Activated naive CD4-positive, alpha-beta T cell treated with Interleukin-2 at 50 U/mL for 16 hours (primary cell): ENCODE measurements at places on chromosomes 4 and X.

- no peak for DNase-seq
Observed at GRCh38 chrX:151397741-151398070, 700 bp downstream of the VMA21 start.

DNA sequence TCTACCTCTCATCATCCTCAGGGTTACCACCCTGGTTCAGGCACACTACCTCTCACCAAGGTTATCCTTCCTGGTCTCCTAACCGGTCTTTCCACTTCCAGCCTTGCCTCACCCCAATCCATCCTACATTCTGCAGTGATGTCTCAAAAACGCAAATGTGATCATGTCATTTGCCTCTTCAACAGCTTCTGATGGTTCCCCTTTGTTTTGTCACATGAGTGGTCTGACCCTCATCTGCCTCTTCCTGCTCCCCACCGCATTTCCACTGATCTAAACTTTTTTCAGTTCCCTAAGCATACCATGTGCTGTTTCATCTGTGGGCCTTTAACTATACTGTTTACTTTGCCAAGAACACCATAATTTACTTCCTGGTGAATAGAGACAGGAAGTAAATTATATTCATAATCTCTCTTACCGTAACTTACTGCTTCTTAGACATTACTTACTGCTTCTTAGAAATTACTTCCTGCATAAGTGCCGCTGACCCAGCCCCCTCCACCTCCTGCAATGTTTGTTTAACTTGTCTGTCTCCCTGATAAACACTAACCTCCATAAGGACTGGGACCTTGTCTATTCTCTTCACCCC lies 27.1 kb upstream of the NSUN7 start:
- no peak for DNase-seq

GRCh38 chrX:18692541-18692940 lies 14.9 kb upstream of the PPEF1 start:
- no peak for DNase-seq

DNA sequence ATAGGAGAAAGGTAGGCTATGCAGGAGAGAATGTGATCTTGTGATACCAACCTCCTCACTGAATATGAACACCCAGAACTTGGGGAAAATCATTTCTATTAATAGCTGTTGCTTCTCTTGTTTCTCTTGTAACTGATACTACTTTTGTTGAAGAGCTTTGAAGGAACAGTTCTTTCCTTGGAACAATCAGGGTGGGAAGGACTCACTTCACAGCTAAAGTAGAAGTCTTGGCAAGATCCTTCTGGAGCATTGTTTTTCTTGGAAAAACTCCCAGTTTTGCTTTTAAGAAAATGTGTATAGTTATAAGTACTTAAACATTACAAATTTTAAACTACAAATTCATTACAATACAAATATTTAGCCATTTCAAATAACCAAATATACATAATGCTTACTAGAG lies 19.1 kb upstream of the XK start:
- no peak for DNase-seq

DNA sequence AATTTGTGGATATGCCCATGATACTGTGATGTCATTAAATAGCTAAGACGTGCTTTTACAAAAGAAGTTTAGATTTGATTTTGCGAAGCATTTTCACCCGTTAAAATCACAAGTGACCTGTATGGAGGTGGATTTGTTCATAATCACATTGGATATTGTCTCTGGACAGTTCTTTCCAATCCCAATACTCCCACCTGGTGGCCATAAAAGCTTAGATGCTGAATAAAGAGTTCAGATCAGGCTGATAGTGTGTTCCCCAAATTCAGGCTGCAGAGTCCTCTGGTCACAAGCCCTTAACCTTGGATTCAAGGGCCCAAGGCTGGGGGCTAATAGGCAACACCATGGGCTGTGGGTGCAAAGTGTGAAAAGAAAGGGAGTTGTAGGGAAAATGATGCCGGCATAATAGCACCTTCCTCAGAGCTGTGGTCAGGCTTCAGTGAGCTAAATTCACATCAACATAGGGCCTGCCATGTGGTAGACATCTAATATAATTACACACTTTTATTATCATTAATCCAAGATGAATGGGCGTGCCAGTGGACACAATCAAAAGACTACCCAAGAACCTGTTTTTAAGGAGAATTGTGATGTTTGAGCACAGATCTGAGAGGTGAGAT lies 28.1 kb downstream of the SMIM43 start:
- DNase-seq, result no peak

- DNase-seq, result no peak
Observed at GRCh38 chrX:129908636-129909035, 2.7 kb downstream of the UTP14A start.

GRCh38 chr4:125303821-125304220 lies 10.9 kb upstream of the FAT4 start:
- DNase-seq, result no peak

DNA sequence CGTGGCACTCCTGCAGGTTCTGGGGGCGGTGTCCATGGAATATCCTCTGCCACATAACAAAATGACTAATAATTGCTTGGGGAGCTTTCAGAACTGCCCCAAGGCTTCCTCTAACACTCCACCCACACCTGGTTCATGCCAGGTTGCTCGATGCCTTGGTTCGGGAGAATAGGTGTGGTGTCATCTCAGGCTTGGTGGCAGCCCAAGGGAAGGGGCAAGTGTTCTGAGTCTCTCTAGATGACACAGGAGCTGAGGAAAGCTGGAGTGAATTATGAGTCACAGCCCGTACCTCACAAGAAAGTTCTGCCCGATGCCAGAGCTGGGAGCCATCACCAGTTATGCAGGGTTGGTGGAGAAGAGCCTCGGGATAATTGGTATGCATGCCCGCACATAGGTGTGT lies 14.7 kb downstream of the FTSJ1 start:
- no peak for DNase-seq

DNA sequence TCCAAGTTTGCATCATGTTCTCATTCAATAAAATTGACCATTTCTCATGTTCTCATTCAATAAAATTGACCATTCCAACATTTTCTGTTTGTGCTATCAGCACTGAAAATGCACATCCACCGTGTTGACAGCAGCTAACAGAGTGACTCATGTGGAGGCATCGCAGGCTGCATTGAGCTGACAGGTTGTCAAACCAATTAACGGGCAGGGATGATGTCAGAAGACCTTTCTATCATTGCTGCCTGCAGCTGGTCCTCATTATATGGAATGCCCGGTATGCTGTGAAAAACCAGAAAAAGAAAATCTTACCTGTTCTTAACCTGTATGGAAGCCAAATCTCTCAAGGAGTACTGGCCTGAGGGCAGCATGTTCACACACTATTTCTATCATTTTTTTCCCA lies 202.0 kb downstream of the SMIM20 start:
- DNase-seq, result no peak

DNA sequence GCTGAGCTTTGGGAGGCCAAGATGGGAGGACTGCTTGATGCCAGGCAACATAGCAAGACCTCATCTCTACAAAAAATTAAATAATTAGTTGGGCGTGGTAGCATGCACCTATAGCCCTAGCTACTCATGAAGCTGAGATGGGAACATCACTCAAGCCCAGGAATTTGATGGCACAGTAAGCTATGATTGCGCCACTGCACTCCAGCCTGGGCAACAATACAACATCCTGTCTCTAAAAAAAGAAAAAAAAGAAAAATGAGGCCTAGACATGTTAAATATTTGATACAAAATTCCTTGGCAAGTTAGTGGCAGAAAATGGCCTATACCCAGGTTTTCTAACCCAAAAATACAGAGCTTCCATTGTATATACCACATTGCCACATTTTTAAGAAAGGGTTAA lies 88.1 kb upstream of the MAB21L2 start:
- no peak for DNase-seq
